ENCODE measurements at places on chromosomes 5 and 9. TPM values are rescaled to one million over a fixed set of nuclear protein-coding genes. Genes with fewer than 3 reads are reported as not detected.

DNA sequence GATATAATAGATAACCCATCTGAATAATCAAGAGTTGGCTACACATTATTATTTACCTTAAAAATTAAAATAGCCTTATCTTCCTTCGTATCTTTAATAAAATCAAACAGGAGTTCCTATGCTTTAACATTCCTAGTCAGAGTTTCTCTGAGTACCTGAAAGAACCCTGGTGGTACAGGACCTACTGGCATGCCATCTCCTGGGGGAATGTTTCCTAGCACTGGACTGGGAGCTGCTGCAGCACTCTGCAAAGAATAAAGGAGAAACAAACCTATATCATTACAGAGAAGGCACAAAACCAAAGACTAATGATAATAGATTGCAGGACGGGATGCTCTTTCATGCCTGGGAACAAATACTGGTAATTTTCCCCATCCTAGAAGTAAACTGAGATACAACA lies 119.5 kb upstream of the ACOT12 start:
- ATAC-seq = no peak

GRCh38 chr5:152864991-152865390 lies 459.9 kb upstream of the NMUR2 start:
- no peak for ATAC-seq

- no peak for ATAC-seq
These were observed 7.3 kb downstream of the CEP72 start for GRCh38 chr5:619444-619843.

The FREM1 gene
- total RNA-seq = 4.8 TPM

- ATAC-seq = no peak
These were observed 132.1 kb downstream of the PCSK1 start for GRCh38 chr5:96300976-96301375.

DNA sequence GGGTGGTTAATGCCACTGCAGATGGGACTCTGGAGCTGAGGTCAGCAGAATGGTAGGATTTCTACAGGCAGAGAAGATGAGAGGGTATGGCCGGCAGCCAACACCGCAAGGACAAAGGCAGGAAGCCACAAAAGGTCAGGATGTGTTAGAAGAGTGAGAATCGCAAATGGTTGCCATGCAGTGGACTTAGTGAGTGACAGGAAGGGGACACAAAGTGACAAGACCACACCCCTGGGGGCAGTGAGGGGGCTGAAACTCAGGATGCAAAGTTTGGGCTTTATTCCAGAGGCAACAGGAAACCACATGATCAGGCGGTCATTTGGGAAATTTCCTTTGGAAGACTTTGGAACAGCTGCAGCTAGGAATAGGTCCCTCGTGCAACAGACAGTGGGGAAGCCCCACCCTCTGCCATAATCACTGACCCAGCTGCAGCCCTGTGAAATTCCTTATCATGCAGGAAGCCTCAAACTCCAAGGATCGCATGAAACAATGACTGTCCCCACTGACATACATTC lies 14.2 kb upstream of the CCDC180 start:
- peak; percentile 62 for ATAC-seq

DNA sequence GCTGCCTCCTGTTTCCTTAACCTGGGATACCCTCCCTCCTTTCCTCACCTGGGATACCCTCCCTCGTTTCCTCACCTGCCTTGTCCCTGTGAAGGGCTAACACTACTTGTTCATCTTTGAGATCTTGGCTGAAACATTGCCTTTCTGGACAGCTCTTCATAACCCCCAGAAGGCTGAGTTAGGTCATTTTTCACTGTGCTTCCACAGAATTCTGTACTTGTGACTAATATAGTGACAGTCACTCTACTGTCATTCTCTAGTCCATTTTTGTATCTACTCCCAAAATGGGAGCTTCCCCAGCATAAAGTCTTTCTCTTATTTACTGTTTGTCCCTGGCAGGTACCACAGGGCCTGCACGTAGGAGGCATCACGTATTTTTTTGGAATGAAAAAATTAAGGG lies 21.5 kb upstream of the DAB2 start:
- ATAC-seq = no peak

DNA sequence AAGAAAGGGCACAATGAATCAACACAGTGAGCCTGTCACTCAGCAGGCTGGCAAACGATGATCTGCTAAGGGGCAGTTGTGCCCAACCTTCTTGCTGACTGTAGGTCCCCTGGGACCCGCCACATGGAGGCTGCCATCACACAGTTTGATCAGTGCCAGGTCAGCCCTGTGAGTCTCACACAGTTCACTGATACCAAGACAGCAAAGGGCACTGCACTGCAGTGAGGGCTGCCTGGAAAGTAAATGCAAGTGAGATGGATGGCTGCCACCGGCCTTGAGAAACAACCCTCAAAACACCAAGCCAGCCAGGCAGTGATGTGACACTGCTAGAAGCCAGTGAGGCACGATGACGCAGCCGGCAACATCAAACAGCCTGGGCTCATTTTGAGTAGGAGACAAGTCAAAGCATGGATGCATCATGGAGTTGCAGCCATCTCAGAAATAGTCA lies 30.3 kb downstream of the FOXD1 start:
- ATAC-seq = no peak

The SEMA4D gene
- total RNA-seq = 4.4 TPM

DNA sequence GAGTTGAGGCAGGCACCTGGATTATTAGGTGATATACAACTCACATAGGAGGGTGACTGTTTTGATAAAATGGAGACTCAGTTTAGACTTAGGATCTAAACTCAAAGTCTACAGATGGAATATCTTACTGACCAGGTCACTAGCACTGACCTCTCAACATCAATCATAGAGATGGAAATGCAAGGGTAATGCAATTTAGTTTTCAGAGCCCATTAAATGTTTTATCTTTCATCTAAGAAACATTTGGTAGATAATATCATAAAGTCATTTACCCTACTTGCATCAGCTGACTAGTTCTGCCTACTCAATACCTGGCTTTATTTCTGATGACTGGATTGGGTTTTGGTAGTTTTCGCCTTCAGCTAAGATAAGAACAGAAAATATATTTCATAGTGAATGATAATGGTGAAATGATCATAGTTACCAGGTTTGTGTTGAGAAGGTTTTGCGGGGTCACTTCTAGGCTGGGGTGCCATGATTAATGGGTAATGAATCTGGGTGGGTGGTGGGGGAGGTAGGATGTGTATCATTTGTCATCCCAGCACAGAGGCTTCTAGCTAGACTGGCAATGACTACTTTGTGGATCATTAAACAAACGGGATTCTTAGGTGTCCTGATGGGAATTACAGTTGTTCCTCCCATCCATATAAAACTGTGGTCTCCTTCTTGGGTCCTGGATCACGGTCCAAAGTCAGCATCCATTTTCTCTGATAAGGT lies 173.4 kb downstream of the PPP2R2B start:
- ATAC-seq = no peak

- no peak for ATAC-seq
These were observed 30.3 kb downstream of the MELK start for GRCh38 chr9:36603006-36603405.

GRCh38 chr5:132046880-132047299 lies 13.6 kb upstream of the IL3 start:
- ATAC-seq = no peak

The IL7R gene
- total RNA-seq = 5.3 TPM

DNA sequence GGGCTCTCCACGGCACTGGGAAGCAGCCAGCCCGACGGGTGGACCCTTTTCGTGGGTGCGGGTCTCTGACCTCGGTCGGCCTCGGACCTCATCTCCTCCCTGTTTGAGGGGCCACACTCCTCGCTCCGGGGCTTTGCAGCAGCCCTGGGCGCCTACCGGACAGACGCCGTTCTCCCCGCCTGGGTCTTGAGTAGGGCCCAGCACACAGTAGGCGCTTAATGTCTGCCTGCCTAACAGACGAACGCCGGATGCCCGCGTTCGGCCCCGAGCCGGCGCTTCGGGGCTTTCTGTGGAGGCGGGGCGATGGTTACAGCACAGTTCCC lies 842 bp upstream of the GTF3C5 start:
- ATAC-seq = peak; percentile 2

DNA sequence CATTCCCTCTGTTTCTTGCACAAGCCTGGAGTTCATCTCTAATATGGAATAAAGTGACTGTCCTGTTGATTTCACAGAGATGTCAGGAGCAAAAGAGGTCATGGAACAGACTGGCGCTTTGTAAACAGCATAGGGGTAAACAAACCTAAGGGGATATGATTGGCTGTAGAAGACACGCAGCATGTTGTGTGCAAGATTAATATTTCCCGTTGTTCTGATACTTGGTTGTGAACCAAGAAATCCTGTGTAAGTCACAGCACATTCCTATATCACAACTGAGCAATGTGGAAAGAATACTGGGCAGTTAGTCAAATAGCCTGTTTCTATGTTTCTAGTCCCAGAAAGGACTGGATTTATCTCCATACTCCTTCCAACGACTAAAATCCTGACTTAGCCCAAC lies 3.2 kb downstream of the ADAMTS12 start:
- no peak for ATAC-seq

The MYO10 gene
- 5.9 TPM for total RNA-seq

The GABRA1 gene
- total RNA-seq = 3.1 TPM

GRCh38 chr5:72005671-72006070 lies 101.6 kb upstream of the MAP1B start:
- ATAC-seq = no peak

DNA sequence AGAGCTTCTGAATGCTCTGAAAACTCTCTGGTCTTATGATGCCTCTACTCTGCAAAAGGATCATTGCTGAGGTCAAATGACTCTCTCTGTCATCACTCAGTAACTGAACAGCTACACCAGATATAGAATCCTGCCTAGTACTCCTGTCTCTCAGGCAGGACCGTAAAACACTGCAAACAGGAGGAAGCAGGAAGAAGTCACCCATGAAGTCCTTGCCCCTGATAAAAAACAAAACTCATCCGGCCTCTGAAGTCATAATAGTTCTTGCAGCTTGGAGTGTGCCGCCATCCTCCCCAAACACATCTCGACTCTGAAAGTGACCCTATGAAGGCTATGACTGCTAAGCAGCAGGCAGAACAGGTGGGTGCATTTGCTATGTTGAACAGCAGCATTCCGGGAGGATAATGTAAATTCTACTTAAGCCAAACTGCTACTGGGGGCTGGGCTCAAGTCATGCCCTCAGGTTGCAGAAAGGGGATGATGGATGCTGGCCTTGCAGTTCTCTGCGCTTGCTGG lies 81.9 kb upstream of the FAM169A start:
- no peak for ATAC-seq

- ATAC-seq = no peak
These were observed 6.1 kb downstream of the S100Z start for GRCh38 chr5:76855961-76856360.

- ATAC-seq = no peak
These were observed 364.1 kb downstream of the MAN2A1 start for GRCh38 chr5:110053824-110054223.

The ELOVL7 gene
- total RNA-seq = 3.6 TPM

The SUSD3 gene
- total RNA-seq = 2.1 TPM

DNA sequence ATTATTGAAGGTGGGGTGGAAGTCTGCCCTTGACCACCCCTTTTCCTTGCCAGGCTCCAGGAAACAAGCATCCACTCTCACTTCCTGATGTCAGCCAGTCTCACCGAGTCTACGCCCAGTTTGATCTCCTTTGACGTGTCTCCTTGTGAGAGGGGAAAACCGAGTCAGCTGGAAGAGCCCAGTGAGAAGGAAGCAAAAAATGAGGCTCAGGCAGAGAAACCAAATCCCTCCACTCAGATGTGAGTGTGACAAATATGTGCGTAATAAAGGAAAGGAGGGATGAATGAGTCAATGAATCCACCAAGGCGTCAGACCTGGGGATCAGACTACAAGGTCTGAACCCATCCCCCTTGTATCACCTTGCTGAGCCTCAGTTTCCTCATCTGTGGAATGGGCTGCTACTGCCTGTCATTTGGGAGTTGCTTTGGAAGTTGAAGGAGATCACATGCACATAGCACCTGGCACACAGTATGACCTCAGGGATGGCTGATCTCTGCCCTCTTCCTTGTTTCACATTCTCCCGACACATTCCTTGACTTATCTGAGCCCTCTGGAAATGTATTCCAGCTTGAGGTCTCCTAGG lies 61.3 kb upstream of the XPA start:
- no peak for ATAC-seq

DNA sequence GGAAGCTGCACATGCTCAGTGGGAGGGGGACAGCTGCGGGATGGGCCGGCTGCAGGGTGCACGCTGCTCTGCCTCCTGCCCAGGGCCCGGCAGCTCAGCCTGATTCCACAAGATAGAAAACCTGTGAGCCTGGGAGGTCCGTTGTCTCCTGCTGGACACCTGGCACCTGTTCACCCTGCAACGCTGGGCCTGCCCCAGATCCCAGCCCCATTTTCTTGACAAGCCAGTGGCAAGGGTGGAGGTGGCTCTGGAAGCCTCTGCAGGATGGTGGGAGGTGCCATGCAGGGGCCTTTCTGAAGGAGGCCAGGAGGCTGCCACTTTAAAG lies 68.1 kb upstream of the RNF130 start:
- ATAC-seq = no peak

GRCh38 chr5:164597293-164597900 lies 1092.0 kb downstream of the MAT2B start:
- ATAC-seq = no peak

- no peak for ATAC-seq
These were observed 188.8 kb downstream of the FBN2 start for GRCh38 chr5:128349044-128349858.

DNA sequence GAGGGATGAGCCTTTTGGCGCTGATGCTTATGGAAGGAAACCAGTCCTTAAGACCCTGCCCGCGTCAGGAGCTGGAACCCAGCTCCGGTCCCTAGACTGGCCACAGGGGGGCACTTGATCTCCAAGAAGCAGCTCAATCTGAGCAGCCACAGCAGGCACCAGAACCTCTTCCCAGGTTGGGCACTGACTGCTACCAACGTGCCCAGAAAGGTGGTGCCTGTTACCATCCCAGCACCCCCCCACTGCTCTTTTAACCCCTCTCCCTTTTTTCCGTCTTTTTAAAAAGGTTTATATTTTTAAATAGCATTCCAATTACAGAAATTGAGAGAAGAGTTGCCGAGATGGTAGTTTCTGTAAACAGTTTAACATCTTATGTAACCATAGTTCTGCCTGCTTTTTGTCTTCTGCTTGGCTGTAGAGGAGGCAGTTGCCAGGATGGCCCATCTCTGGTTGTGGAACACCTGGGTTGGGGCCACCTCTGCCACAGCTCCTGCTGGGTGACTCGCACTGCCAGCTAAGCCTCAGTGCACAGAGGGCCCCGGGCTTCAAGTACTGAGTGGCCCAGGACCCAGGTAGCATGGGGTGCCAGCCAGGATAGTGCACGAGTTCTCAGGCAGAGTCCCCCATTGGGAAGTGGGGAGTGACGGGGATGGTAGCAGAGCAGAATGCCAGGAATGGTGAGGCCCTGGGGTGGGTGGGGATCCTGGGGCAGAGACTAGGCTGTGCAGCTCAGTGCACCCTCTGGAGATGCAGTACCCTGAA lies 62.8 kb downstream of the PFDN1 start:
- ATAC-seq = no peak

- ATAC-seq = no peak
These were observed 688.3 kb downstream of the PRR16 start for GRCh38 chr5:121152411-121152810.

The FOXD4L4 gene
- not detected for total RNA-seq

GRCh38 chr5:141779503-141779973 lies 97.5 kb upstream of the ARAP3 start:
- ATAC-seq = peak; percentile 29
